ENCODE measurements at places on chromosomes 6 and 20.

DNA sequence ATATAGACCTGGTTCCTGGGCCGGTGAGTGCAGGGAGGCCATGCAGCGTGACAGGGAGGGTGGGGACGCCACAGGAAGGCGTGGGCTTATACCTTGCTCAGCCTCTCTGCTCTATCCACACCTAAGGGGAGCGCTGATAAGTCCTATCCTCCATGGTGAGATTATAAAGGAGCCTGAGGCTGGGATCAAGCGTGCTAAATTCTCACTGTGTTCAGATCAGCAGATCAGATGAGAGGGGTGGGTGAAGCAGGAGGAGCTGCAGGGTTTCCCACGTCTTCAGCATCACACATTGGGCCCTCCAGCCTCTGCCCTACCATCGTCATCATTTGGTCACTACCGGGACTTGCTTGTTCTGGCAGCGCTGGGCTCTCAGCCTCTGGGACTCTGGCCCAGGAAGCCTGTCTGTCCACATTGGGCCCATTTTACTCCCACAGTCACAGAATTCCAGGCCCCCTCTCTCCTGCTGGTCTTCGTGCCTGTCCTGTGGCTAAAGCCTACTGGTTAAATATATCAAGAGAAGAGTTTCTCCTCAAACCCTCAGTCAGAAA, 29.1 kb upstream of the PDE10A start:
- no peak for DNase-seq

GRCh38 chr6:83633609-83634008, 75.3 kb downstream of the SNAP91 start:
- DNase-seq, result no peak

- DNase-seq, result no peak
Observed at GRCh38 chr6:69915346-69915745, 49.0 kb downstream of the COL19A1 start.

DNA sequence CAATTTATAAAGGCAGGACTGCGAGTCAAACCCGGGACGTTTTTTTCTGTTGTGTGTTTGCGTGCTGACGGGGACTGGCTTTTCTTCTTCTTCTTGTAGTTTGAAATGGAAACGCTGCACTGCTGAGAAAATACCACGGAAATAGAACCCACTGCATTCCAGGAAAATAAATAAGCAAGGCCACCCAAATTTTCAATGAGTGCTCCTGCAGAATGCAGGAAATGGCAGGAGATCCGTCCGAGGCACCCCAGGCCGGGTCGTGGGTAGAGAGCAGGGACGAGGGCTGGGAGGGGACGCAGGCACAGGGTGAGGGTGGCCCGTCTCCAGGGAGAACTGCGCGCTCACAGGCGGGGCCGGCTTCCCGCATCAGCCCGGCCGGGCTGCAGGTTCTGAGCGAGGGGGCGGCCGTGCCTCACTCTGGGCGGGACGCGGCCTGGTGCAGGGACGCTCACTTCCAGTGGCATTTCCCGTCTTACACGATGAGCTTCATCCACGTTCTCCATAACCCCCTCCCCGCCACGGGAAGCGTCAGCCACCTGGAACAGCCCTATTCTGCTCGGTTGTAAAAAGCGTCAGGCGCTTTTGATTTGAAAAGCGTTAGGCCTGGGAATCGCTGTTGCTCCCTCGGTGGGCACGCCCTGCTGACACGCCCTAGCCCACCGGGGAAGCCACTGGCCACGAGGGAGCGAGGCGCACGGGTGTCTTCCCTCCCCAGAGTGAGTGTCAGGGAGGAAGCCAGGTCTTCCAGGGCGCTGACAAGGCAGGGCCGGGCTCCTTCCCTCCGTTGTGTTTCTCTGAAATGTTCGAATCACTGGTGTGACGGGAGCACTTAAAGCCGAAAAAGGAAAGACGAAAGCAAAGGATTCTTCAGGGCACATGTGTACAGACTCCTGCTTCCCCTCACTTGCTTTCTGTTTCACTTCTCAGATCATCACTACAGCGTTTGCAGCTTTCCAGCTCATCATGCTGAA, 17.9 kb upstream of the EXOC2 start:
- peak; percentile 53 for DNase-seq

- no peak for DNase-seq
Observed at GRCh38 chr20:32191422-32191821, 16.1 kb downstream of the PLAGL2 start.

All from uterus (tissue), 4 donors.